ENCODE measurements at places on chromosomes 1 and 21.

GRCh38 chr1:44806704-44807363 is at the start of gene DYNLT4:
TSS of gene DYNLT4 (minus strand) at chr1:44807351. CDS start at chr1:44806668, 683 bp downstream.
- DNase-seq = no peak

DNA sequence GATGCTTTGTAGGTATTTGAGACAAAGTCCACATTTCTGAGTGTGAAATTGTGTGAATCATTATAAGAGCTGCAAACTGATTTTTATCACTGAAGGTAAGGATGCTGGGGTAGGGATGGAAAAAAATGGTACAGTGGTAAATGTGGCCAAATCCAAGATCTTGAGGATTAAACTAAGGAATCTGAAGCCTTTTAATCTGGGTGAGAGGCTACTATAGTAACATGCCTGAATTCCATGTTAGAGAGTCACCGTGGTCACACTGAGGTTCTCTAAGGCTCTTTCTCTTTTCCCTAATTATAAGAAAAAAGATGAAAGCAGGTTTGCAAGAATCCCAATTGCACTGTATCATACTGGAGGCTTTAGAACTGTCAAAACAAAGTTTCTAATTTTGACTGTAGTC is 17.6 kb downstream of the PTGER3 start:
- DNase-seq = no peak

- no peak for DNase-seq
Observed at GRCh38 chr1:227312361-227313025, 5.8 kb downstream of the CDC42BPA start.

DNA sequence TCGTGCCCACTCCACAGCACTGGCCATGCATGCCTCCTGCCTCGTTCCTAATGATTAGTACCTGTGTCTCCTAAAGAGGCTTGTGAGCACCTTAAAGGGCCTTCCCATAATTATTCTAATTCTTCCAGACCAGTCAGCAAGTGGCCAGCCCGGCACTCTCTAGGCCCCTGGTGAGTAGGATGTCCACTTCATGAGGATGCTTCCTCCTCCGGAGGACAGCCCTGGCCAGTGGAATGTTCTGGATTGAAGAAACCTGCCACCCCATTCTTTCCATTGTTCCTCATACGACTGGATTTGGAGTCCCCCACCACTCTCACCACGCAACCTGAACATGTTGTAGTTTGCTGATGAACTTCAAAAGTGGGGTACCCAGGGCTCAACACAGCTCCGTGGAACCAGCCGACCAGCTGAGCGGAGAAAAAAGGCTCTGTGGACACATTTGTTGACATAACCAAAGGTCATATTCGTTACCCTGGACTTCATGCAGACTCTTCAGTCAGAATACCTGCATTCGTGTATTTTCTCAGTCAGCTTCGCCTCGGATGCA is 46.7 kb upstream of the LBR start:
- no peak for DNase-seq

GRCh38 chr21:34364921-34365320 is 1.1 kb downstream of the KCNE2 start:
- DNase-seq = no peak

GRCh38 chr1:102174259-102174863 is 177.6 kb upstream of the OLFM3 start:
- DNase-seq = no peak

DNA sequence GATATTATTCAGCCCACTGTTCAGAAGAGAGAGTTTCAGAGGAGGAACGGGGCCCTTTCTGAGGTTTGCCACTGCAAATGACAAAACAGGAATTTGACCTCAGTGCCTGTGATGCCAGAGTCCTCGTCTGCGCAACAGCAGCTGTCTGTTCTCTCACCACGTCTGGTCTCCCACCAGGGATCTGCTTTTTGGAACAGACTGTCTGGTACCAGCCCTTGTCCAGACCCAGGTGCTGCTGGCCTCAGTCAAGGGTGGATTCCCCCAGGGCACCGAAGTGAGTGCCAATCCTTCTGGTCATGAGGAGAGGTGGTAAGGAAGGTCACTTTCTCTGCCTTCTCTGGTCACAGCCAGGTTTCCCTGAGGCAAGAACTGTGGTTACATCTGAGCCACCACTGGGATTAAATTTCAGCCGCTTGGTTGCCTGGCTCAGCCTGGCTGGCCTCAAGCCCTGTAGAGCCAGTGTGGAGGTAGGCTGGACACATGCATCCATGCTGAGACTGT is 2.3 kb upstream of the BCAN start:
- no peak for DNase-seq

GRCh38 chr1:211697356-211697755 is 21.9 kb upstream of the NEK2 start:
- DNase-seq = peak; percentile 52

GRCh38 chr1:115479055-115479482 is 141.0 kb upstream of the NGF start:
- peak; percentile 81 for DNase-seq

DNA sequence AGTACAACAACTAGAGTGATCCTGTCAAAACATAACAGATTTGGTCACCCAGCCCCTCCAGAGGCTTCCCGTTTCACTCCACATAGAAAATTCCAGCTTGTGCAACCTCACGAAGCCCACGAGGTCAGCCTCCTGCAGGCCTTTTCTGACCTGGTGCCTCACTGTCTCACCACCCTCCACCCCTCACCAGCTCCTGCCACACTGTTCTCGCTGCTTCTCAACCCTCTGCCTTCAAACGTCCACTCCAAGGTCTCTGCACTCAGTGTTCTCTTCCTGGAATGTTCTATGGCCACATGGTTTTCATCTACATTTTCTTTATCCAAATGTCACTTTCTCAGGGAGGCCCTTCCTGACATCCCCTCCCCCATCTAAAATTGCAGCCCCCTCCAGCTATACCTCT is 178.9 kb downstream of the DHRS3 start:
- no peak for DNase-seq

DNA sequence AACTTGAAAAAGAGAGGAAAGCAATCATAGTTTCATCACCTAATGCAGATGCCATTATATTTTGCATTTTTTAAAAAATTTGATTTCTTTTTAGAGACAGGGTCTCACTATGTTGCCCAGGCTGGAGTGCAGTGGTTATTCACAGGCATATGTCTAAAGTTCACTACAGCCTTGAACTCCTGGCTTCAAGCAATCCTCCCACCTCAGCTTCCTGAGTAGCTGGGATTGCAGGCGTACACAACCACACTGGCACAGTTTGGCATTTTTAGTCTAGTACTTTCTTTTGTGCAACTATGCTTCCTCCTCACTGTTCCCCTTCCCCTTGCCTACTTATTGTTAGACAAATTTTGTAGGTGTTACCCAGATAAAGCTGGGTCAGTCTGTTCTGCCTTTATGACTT is 18.0 kb downstream of the RHOU start:
- DNase-seq = no peak

DNA sequence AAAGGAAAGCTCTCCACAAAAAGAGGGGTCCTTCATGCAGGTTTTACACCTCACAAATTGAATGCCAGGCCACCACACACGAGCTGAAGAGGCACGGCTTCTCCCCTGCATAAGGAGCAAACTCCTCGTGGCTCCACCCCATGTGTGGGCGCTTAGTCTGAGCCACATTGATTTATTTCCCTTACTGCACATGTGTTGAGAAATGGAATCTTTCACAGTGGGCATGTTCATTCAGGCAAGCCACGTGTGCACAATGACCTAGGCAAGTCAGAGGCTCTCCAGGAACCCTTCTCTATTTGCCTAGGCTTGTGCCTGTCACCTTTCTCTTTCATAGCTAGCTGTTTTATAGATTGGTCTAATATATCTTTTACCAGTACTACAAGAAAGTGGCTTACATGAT is 120.5 kb downstream of the LTN1 start:
- DNase-seq = no peak

GRCh38 chr1:48552420-48552819 is 80.4 kb upstream of the SPATA6 start:
- peak; percentile 20 for DNase-seq

DNA sequence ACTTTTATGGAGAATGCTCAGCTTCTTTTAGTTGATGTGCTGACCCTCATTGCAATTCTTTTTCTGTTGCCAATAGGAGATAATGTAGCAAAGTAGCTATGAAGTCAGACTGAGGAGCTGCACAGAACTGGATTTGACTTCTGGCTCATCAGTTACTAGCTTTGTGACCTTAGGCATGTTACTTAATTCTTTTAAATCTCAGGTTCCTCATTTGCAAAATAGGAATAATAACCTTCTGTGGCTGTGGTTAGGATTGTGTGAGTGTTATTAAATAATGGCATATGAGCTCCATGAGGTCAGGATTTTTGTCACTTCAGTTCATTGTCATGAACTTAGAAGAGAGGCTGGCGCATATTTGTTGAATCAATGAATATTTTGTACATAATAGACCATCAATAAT is 237.6 kb upstream of the SGIP1 start:
- no peak for DNase-seq

- no peak for DNase-seq
Observed at GRCh38 chr21:41371685-41372030, 9.8 kb downstream of the MX2 start.

- no peak for DNase-seq
Observed at GRCh38 chr1:92980732-92981647, 19.7 kb upstream of the DIPK1A start.

DNA sequence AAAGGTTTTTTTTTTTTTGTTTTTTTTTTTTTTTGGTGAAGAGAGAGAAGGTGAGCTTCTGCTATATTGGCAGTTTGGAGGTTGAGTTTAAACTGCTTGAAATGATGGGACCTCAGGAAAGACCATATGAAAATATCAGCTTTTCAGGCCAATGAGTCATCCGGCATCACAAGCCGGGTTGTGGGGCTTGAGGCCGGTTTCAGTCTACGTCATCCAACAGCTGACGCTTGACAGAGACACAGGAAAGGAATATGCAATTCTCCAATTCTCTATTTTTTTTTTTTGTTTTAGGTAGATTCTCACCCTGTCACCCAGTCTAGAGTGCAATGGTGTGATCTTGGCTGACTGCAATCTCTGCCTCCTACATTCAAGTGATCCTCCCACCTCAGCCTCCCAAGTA is 52.4 kb downstream of the KCNJ6 start:
- DNase-seq = no peak

GRCh38 chr1:178039891-178040290 is 54.0 kb upstream of the RASAL2 start:
- DNase-seq = no peak

GRCh38 chr1:206761159-206761768 is 9.3 kb upstream of the IL19 start:
- DNase-seq = no peak

GRCh38 chr21:40852563-40852962 is 5.6 kb upstream of the DSCAM start:
- no peak for DNase-seq

DNA sequence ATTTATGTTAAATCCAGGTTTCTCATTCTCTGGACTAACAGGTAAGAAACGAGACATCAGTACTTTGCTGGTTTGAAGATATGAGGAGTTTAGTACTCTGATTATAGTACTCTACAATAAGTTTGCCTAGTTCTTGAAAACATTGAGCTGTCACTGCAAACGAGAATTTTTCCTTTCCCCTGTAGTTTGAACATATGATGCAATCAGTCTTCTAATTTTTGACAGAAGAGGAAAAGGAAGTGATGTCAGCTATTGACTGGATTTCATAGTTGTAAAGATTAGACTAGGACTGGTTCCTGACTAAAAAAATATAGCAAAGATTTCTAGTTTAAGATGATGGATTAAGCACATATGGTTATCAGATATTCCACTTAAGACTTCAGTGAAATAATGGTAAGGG is 461.9 kb downstream of the LRRIQ3 start:
- no peak for DNase-seq

GRCh38 chr21:27802816-27803475 is 836.1 kb upstream of the ADAMTS5 start:
- no peak for DNase-seq

DNA sequence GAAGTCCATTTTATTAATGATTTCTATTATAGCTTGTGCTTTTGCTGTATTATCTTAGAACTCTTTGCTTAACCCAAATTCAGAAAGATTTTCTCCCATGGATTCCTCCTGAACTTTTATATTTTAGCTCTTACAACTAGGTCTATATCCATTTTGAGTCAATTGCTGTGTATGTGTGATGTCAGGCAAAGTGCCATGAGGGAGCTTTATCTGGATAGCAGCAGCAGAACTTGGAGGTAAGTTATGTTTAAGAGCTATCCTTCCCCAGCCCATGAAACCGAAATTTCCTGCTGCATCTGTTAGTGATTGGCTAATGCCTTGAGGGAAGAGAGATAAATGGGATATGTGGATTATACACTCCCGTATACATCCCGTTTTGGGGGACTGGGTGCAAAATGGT is 29.9 kb downstream of the ADAM30 start:
- no peak for DNase-seq

GRCh38 chr1:33512226-33513011 is 40.0 kb downstream of the ZSCAN20 start:
- DNase-seq = no peak

GRCh38 chr1:27588256-27589232 is 15.4 kb downstream of the AHDC1 start:
- DNase-seq = no peak

- no peak for DNase-seq
Observed at GRCh38 chr1:14842891-14843290, 244.4 kb downstream of the KAZN start.

DNA sequence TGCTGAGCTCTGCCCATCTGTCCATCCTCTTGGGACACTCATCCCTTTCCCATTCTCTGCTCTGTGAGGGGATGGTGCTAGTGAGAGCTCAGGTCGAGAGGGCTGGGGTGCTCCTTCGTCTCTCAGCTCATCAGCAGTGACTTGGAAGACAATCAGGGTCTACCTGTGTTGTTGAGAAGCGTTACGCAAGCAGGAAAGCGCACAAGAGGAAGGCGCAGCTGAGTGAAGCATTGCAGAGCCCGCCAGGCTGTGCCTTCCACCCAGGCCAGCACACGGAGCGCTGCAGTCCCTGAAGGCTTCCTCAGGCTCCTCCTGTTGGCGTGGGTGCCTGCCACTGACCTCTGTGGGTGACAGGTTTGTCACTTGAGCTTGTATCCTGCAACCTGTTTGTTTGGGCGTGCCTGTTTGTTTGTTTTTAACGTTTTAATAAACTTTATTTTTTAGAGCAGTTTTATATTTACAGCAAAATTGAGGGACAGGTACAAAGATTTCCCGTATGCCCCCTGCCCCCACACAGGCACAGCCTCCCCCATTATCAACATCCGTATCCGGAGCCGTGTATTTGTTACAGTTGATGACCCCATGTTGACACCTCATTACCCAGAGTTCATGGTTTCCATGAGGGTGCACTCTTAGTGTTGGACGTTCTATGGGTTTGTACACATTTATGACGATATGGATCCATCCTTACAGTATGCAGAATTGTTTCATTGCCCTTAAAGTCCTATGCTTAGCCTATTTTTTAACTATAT is 36.7 kb downstream of the ADARB1 start:
- DNase-seq = no peak

GRCh38 chr1:216587715-216588114 is 135.5 kb downstream of the ESRRG start:
- no peak for DNase-seq

DNA sequence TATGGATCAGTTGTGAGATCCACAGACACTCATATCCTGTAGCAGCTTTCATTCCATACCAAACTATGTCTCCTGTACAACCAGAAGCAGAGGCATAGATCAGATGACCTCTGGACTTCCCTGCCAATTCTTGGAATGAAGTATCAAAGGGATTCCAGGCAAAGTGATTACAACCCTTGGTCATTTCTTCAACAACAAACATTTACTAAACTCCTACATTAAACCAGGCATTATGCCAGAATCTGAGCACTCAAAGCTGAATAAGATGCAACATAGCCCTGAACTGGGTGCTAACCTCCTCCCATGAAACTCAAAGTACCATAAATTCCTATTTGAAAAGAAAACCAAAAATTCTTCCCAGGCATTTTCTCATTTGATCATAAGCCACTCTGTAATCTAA is 121.2 kb upstream of the SGIP1 start:
- no peak for DNase-seq

- DNase-seq = no peak
Observed at GRCh38 chr21:44885615-44886014, 12.1 kb upstream of the PTTG1IP start.
